Stimulated activated CD8-positive, alpha-beta memory T cell treated with anti-CD3 and anti-CD28 coated beads, Interleukin-2, amount 100 ng/mL, for 1 hour (primary cell): ENCODE measurements at places on chromosomes 1 and 21.

GRCh38 chr1:150141452-150141851, 8.3 kb upstream of the PLEKHO1 start:
- no peak for DNase-seq

- no peak for DNase-seq
Measured at GRCh38 chr1:184823080-184823479, 68.4 kb upstream of the EDEM3 start.

DNA sequence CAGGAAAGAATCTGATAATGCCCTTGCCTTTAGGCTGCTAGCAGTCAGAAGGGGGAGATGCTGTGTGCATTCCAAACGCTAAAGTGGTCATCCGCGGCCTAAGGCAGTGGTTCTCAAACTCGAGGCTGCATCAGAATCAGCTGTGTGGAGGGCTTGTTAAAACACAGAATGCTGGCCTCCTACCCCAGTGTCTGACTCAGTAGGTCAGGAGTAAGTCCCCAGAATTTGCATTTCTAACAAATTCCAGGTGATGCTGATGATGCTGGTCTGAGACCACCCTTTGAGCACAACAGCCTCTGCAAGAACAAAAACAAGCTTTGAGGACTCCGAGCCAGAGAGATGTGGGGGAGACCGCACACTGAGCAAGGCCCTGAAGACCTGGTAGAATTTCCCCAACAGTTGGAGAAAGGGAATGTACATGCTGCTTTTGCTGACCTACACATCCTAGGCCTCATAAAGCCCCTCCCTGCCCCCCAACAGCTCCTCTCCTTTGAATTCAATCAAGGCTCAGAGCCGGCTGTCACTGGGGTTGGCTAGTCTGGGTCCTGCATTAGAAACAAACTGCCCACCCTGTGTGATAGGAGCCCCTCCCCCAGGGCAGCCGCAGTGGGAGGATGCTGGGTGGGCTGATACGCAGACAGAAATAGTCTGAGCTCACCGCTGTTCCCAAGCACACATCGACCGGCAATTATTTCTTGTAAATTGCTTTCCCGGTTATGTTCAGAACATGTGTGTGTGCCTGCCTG, 27.1 kb downstream of the SHISAL2A start:
- DNase-seq = no peak

DNA sequence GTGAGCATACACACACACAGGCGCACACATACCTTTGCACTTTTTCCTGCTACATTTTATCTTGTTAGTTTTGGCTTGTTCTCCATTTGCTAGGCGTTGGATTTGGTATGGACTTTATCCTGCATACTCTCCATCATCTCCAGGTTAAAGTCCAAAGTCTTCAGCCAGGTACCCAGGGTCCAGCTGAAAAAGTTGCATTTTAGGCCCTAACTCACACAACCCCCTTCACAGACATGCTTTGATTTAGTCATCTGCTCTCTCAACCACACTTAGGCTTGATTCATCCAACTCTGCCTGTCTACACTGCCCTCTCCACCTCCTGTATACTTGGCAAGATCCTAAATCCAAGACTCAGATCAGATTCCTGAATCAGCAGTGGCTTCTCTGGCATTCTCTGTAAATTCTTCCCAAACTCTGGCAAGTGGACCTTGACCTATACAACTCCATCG, 10.7 kb upstream of the LAMB3 start:
- DNase-seq = no peak

GRCh38 chr1:91901231-91901630, 15.3 kb upstream of the TGFBR3 start:
- no peak for DNase-seq

GRCh38 chr21:19522381-19522780, 1118.8 kb upstream of the TMPRSS15 start:
- no peak for DNase-seq

DNA sequence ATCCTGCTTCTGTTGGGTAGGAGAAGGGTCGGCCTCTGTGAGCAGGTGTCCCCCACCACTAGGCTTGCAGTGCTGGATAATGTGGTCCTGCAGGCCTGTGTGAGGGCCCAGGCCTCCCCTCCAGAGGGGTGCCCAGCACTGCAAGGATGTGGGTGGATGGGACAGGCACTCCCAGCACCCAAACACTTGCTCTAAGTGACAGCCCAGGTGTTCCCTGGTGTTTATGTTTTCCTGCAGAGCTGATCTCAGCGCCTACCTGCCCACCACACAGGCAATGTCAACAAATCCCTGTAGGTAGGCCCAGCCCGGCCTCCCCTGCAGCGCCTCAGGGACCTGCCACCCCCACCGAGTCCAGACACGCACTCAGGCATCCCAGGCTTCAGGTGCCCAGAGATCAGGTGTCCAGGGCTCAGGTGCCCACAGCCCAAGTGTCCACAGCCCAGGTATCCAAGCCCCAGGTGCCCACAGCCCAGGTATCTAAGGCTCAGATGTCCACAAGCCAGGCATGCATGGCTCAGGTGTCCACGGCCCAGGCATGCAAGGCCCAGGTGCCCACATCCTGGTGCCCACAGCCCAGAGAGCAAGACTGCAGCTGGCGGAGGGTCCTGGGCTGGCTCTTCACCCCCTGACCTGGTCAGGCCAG, 59.2 kb downstream of the WNT9A start:
- no peak for DNase-seq

- DNase-seq = no peak
Measured at GRCh38 chr21:27171707-27172106, 204.8 kb upstream of the ADAMTS5 start.

- no peak for DNase-seq
Measured at GRCh38 chr21:33686386-33686785, 44.1 kb downstream of the ITSN1 start.
